Renal cortex interstitium (tissue), 15 donors: ENCODE measurements at places on chromosomes 3 and 15.

DNA sequence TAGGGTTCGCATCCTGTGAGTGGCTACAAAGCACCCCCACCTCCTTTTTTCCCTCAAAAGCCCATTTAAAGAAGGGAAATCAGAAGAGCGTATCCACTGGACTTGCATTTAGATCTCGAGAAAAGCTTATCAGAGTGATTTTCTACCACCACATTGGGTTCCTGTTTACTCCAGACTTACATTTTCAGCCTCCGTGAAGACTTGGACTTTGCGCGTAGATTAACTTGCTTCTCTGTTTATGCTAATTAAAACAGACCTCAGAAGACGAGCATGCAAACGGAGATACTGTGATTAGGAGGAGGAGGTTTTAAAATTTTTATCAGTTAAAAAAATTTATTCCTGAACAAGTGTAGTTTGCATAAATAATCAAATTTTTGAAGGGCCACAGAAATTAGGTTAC is 115.7 kb downstream of the AKAP13 start:
- no peak for DNase-seq

DNA sequence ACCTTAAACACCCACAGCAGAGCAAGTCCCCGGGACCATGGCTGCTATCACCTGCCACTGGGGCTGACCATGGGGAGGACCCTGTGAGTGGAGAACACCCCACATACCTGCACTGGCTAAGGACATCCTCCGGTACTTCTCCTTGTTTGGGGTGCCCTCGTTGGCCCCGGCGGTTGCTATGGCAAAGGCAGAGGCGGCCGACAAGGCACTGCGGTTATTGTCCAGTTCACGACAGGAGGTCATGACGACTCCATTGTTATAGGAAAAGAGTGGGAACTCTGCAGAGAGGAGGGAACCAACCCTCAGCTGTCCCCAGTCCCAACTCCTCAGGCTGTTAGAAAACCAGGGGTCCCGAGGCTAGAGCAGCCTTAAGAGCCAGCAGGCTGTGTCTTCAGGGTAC is 54.8 kb upstream of the CTSH start:
- no peak for DNase-seq

DNA sequence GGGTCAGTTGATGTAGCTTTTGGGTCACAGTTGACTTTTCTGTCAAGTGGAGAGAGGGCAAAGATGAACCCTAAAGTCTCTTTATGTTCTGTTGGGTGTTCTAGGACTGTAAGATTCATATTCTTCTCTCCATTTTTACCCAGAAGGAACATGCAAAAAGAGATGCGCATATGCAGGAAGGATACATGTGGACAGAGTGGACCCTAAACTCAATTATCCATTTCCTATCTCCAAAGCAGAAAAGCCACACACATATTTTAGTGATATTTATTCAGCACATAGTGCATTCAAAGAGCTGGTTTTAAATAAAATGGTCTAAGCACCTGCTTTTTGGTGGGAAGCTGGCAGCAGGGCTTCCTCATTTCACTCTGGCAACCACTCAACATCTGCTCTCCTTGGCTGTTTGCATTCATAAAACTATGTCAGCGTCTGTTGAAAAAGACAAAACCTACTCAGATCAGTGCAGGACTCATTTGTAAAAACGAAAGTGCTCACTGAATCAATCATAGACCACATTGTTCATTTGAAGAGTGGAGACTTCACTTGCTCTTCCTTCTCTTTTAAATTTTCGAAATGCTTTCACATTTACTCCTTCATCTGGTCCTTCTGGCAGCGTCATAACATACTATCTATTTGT is 96.6 kb downstream of the SEMA6D start:
- DNase-seq, result no peak

GRCh38 chr3:171784387-171784786 is 25.9 kb downstream of the PLD1 start:
- no peak for DNase-seq

DNA sequence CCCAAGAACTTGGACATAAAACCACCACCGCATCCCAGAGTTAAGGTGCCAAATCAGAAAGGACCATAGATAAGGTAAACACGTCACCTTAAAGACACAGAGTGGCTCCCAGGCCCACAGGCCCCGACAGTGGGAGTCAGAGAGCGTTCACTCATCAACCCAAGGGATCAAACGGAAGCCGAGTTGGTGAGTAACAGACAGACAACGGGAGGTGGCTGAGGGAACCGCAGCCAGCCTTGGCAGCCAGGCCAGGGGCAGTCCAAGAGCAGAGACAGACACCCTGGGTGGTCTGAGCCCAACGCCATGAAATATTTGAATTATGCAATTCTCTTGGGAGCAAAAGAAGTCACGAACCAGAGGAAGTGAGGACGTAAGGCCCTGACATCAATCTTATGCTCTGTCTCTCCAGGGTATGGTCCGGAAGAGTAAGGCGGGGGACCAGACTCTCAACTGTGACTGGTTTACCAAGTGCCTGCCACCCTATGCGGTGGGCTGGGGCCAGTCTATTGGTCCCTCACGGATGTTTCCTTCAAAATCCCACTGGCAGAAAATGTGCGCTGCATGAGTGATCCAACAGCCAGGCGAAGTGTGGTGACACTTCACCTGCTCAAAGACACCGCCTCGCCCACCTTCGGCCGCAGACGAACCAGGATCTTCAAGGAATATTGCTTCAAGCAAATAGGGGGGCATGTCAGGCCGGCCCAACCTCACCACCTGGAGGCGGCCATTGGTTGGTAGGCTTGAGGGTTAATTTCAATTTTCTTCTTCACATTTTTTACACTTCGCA is 34.3 kb downstream of the TMEM44 start:
- no peak for DNase-seq
